ENCODE measurements at places on chromosomes 6 and 20.
A peak's percentile ranks its signal among the peaks of the same experiment; 100 is the strongest.

- DNase-seq: no peak
Observed at GRCh38 chr6:310671-311070, 18.4 kb downstream of the DUSP22 start.

- DNase-seq: no peak
Observed at GRCh38 chr20:16408981-16409380, 164.3 kb downstream of the KIF16B start.

DNA sequence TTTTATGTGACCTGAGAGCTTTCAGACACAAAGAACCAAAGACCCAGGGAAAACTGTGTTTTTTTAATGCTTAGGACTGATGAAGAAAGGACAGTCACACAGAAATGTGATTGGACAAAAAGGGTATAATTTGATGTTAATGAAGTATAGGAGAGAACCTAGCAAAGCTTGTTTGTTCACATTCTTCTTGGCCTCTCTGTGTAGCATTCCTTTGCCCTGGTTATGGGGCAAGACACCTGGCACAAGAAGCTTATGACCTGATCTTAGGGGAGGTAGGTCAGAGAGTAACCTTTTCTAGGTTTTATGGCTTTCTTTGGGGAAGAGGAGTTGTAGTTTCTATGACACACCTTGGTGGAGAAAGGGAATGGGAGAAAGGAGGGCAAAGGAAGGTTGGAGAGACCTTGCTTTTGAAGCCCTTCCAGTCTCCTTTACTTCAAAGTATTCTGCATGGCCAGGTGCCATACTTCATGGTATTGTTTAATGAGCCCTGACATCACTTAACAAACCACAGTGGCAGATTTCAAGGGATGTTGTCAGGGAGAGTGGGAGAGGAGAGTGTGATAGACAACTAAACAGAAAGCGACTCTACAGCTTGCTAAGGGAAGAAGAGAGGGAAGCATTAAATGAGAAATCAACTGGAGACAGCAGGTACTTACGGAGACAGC lies 701.8 kb upstream of the FLRT3 start:
- no peak for DNase-seq

GRCh38 chr6:157397660-157398059 lies 16.7 kb downstream of the ZDHHC14 start:
- no peak for DNase-seq

GRCh38 chr6:90106449-90106848 lies 190.2 kb downstream of the BACH2 start:
- DNase-seq: no peak

- DNase-seq: no peak
Observed at GRCh38 chr6:16700202-16700915, 60.9 kb downstream of the ATXN1 start.

DNA sequence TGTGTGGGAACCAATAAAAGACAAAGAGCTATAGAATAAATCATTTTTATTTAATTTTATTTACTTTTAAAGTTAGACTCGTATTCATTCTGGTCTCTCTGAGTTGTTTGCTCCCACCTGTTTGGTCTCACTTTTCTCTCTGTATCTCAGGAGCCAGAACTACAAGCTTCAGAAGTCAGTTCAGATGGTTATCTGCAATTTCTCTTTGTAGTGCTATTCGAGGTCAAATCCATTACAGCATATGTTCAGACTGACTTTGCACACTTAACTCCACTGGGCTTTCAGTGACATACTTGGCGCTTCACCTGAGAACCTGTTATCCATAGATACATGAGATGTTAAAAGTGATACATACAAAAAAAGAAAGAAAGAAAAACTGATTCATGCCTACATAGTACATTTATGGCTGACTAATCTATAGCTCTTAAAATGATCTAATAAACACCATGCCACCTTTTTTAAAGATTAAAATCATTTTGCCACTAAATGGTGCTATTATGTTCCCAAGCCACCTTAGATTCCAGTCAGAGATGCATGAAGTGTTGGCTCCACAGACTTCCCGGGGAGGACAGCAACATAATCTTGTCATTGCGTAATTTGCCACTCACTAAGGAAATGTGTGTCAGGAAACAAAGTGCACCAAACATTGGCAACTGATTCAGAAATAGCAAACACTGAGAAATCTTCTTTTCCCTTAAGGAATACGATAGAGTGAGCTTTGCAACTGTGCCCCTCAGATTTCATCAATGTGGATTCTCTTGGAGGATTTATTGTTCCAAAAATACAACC lies 396.7 kb downstream of the HACE1 start:
- no peak for DNase-seq

GRCh38 chr6:101396548-101397173 lies 3.2 kb downstream of the GRIK2 start:
- peak; percentile 20 for DNase-seq

GRCh38 chr6:168095171-168095691 lies 16.2 kb upstream of the FRMD1 start:
- DNase-seq: no peak

DNA sequence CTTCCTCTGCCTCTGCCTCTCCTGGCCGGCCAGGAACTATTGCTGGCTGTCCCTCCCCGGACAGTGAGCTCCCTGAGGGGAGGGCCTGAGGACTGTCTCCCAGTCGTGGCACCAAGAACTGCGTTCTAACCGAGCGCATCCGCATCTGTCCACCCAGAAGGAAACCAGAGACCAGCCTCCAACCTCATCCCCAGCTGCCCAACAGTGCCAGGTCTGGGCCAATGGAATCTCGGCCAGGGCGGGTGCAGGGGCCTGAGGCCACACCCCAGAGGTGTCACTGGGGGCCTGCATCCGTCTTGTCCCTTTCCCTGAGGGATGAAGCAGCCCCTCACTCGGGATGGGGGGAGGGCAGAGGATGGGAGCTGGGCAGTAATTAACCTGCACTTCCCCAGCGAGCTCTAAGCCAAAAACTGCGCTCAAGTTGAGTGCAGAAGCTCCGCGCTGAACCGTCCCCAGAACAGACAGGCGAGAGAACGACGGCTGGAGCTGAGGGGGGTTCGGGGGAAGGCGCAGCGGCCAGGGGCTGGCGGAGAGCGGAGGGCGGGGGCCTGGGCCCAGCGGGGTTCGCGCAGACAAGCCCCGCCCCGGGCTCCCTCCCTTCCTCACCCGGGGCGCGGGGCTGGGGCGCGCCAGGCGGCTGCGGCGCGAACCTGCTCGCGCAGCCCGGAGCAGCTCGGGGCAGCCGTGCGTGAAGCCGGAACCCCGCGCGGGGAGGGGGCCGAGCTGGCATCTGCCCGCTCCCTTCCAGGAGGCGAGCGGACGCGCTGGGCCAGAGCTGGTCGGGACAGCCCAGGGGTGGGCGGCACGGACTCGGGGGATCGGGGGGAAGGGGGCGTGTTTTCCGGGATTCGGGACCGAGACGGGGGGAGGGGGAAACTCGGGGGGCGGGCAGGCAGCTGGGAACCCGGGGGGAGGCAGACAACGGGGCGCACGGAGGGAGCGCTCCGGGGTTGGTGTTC lies 1.4 kb downstream of the TFEB start:
- DNase-seq: peak; percentile 65

GRCh38 chr20:46139266-46139889 lies 21.3 kb downstream of the CD40 start:
- no peak for DNase-seq

GRCh38 chr20:18005170-18005989 lies 36.6 kb downstream of the MGME1 start:
- DNase-seq: no peak

- no peak for DNase-seq
Observed at GRCh38 chr6:113361014-113361645, 496.0 kb upstream of the MARCKS start.

GRCh38 chr6:133635447-133635846 lies 253.5 kb upstream of the TCF21 start:
- no peak for DNase-seq

DNA sequence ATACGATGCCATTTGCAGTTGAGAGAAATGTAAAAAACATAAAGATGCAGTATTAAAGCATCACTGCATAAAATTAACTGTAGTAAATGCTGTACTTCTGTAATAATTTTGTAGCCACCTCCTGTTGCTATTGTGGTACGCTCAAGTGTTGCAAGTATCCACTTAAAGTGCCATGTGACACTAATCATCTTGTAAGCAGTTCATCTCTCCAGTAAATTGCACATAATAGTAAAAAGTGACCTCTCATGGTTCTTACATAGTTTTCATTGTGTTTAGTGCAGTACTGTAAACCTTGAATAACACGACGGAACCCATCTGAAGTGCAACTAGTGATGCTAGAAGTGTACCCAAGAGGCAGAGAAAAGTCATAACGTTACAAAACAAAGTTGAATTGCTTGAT lies 190.1 kb upstream of the VGLL2 start:
- DNase-seq: no peak

GRCh38 chr20:38208088-38208487 lies 43.0 kb upstream of the TGM2 start:
- DNase-seq: no peak

GRCh38 chr6:37584654-37585522 lies 85.2 kb upstream of the CCDC167 start:
- DNase-seq: no peak

GRCh38 chr6:70652216-70652615 lies 15.5 kb upstream of the SMAP1 start:
- DNase-seq: no peak

DNA sequence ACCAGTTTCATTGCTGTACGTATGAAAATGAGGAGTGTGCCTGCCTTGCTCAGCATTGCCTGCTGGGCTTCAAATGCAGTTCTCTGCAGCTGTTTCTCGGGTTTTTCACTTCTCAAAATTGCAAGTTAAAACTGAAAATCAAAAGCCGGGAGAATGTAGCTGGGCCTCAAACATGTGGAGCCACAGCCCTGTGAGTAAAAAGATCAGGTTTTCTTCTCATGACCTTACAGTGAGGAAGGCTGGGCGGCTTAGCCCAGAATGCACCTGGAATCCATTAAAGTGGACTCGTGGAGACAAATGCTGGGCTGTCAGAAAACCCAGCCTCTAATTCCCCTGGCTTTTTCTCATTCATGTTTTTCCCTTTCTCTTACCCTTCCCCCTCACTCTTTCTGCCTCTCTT lies 34.4 kb downstream of the DSE start:
- no peak for DNase-seq

DNA sequence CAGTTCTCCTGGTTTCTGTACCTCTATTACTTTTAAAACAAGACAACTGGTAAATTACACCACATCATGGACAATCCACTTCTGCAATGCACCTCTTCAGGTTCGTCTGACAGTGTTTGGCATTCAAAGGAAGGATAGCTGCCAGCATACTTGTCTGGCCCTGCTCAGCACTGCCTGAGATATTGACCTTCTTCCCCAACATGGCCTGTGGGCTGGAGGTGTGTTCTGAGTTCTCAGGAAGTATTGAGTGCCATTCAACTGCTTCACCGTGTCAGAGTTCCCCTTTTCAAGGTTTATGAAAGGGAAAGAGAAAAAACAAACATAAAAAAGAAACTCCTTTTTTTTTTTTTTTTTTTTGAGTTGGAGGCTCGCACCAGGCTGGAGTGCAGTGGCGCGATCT lies 267.9 kb upstream of the SASH1 start:
- DNase-seq: no peak

DNA sequence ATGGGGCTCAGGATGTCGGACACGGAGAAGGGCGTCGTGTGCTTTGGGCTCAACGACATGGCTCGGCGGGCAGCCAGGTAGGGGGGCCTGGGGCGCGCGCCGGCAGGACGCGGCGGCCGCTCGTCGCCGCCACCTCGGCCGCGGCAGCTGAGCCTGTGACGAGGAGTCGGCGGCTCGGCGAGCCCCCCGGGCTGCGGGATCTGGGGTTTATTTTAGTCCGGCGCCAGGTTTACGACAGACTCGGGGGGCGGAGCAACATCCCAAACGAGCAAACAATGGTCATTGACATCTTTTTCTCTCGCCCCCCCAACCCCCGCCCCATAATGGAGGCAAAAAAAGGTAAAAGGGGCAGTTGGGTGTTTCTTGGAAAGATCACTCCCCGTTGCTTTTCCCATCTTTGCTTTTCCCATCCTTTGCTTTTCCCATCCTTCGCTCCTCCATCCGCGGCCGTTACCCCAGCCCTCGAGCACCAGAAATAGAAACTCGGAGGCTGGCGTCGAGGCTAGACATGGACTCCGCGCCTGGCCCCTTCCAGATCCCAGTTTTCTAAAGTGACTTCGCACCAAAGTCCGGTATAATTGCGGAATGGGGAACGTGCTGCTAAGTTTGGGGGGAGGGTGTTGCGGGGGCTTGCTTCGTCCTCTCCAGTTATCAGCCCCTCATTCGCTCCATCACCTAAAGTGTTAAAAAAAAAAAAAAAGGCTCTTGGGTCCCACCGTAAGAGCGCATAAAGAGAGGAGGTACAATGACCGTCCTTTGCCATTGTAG lies at the start of gene NKX2-4:
Gene NKX2-4 (minus strand): TSS at position 186 of the 768 bp plus-strand sequence. CDS start 127 bp downstream, at position 59.
- no peak for DNase-seq

GRCh38 chr20:34363465-34364222 lies 571 bp downstream of the ITCH start:
- DNase-seq: no peak

DNA sequence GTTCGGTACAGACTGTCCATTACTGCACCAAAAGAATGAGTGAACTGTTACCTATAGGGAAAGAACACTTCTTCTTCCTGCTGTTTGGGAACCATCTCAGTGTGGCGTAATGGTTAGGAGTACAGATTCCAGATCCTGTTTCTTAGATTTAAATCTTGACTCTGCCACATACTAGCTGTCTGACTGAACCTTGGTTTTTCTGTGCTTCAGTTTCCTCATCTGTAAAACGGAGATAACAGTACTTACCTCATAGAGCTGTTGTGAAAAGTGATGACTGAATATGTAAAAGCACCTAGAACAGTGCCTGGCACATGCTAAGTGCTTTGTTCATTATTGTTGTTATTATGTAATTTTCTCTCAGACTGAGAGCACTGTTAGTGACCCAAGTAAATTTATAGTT lies 39.8 kb downstream of the STX11 start:
- DNase-seq: no peak

GRCh38 chr6:137236581-137237355 lies 17.6 kb upstream of the IFNGR1 start:
- no peak for DNase-seq

- no peak for DNase-seq
Observed at GRCh38 chr20:1242099-1242498, 16.3 kb downstream of the RAD21L1 start.

- no peak for DNase-seq
Observed at GRCh38 chr6:43405354-43405753, 22.0 kb upstream of the ABCC10 start.

- DNase-seq: no peak
Observed at GRCh38 chr6:69789578-69789977, 7.2 kb downstream of the LMBRD1 start.

DNA sequence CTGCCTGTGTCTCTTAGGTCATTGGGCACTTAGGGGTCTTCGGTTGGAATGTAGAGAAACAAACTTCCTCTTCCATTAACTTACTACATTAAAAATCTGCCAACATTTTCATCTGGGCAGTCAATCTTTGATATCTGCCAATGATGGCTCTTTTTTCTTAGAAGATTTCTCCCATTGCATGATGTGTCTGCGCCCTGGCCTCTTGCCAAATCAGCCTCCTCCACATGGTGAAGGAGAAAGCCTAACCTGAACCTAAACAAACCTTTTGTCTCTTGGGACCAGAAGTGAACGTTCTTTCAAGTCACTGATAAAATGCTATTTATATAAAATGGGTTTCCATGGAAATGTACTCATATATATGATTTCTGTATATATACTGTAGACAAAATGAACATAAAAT lies 998.9 kb upstream of the GJE1 start:
- DNase-seq: no peak
